NCI-H774 (cell line): ENCODE measurements at places on chromosomes 3 and 15.

DNA sequence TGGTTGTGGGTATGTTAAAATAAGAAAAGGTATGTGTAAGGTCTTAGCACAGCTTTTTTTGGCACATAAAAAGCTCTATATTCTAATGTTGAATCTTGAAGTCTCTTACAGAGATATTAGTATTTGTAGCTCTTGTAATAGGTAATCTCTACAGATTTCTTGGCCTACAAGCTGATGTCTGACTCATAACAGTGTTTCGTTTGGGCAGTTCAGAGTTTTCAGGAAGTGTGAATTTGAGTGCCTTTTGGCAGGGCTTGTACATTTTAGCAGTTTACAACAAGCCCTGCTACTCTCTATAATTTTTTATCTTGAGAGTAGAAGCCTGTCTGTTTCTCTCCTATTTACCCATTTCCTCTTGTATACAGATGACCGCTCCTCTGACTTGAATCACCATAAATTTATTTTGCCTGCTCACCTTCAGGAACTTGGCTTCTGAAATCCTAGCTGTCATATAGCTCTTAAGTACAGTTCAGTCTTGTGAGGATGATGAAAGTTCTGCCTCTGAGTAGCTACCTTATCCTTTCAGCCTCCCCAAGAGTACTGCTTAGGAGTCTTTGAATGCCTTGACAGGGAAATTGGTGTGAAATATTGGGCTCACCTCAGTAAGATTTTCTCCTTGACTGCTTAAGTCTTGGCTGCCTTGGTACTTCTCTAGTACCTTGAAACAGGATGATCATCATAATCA, 419.9 kb upstream of the RARB start:
- DNase-seq: no peak

- no peak for DNase-seq
Observed at GRCh38 chr3:147409143-147410115, at the start of gene ZIC1. Gene ZIC1, plus strand, starts transcription at chr3:147409365. Its CDS starts 748 bp downstream, at chr3:147410113.

GRCh38 chr3:186464424-186465093, 79.6 kb downstream of the CRYGS start:
- no peak for DNase-seq

DNA sequence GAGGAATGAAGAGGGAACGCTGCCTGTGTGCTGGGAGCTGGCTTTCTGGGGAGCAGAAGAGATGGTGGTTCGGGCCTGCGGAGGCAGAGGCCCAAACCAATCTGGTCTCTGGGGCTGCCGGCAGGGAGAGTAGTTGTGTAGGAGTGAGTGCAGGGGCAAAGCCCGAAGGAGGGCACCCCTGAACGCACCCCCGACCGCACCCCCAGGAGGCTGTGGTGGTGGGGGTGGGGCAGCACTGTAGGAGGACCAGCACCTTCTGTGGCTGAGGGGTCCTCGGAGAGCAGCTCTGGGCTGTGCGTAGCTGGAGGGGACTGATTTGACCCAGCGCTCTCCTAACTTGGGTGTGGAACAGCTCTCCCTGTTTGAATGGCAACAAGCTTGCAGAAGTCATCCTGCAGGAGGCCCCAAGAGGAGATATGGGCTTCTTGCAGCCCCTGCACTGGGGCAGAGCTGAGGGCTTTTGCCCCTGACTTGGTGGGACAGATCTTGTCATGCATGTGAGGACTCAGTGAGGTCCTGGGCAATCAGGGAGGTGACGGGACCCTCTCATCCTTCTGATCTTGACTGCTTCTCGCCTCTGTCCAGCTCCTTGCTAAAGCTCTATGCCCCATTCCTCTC, 26.1 kb downstream of the C15orf39 start:
- no peak for DNase-seq

- peak; percentile 68 for DNase-seq
Observed at GRCh38 chr3:149120051-149120972, 9.1 kb upstream of the HPS3 start.

DNA sequence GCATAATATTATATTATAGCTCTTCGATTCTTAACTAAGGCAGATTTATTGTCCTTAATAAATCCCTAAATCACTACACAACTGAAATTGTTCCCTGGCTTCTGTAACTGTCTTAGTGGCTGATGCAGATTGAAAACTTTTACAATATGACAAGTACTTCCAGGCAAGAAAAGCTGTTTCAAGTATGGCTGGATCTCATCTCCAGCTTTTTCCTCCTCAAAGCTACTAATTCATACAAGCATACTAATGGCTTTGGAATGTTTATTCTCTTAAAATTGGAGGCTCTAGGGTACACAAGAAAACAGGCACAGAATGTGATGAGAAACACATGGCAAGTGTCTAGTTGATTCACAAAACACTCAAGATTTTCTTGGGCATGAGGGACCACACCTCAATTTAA, 351.5 kb upstream of the ICE2 start:
- DNase-seq: no peak

DNA sequence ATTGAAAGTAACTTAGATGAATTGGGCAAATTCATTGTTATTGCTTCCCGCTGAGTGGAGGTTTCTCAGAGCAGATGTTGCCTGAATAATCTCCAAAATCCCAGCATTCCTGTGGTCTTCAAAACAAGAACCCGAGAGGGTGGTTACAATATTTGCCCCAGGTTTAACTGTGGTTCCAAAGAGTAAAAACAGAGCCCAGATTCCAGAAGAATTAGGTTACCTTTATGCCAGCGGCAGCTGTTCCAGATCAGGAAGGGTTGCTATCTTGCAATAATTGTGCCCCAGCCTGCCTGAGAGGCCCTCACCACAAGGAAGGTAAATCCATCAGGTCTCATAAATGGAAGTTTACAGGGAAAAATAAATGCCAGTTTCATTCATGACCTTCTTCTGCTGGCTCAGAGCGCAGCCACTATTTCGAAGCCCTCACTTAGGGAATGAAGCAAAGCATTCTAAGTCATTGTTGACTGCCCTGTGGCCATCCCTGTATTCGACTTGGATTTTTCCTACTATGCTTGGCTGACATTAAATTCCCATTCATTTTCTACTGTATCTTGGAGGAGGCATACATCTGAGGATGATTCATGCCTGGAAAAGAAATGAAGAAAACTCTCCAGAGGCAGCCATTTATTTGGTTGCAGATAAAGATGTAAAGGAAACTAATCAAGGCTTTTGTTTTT, 54.6 kb downstream of the SSUH2 start:
- no peak for DNase-seq

- no peak for DNase-seq
Observed at GRCh38 chr15:94346282-94346681, 114.9 kb downstream of the MCTP2 start.

- DNase-seq: no peak
Observed at GRCh38 chr3:156341831-156342416, 213.0 kb downstream of the SSR3 start.

- no peak for DNase-seq
Observed at GRCh38 chr3:10980312-10980711, 12.2 kb upstream of the SLC6A1 start.

DNA sequence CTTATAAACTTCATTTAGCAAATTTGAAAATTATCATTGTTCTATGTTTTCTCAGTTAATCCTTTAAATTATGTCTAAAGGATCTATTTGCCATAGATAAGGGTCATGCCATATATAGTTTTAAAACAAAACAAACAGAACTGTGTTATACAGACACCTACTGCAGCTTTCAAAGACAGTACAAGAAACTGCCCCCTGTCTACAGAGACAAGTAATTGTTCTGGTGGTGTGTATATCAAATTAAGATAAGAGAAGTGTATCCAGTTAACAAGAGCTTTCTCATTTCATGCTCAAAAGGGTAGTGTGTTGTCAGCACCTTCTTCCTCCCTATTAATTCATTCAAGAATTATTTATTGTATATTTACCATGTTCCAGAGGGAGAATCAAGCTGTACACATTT, 201.2 kb downstream of the FMN1 start:
- no peak for DNase-seq

DNA sequence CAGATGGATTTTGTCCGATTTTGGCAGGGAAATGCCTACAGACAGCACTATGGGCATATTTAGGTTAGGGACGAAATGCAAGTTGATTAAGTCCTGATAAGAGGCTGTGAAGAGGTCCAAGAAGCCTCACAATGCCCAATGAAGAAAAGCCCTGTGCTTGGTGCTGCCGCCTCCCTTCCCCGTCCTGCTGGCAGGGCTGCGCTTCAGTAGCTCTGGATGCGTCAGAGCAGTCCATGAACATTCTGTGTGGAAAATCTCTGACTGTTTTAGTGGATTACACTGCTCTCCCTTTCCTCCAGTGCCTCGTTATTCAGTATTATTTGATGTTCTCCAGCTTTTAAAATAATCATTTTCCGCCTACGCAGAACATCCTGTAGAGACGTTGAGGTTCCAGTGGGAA, 39.6 kb downstream of the MLH1 start:
- DNase-seq: no peak

DNA sequence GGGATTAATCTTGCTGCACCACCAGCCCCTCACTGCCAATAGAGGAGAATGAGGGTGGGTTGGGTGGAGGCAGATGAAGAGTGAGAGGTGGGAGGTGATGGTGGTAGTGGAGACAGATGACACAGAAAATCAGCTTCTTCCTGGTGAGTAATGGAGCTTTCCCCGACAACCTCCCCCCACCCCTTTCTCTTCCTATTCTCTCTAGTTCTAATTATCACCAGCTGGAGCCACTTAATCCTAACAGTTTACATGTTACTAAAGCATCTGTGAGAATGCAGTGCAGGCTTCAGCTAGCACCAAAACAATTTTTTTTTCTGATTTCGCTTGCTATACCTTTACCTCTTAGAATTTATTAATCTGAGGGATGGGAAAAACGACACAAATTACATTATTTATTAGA, 116.1 kb upstream of the DNAJC19 start:
- DNase-seq: no peak

DNA sequence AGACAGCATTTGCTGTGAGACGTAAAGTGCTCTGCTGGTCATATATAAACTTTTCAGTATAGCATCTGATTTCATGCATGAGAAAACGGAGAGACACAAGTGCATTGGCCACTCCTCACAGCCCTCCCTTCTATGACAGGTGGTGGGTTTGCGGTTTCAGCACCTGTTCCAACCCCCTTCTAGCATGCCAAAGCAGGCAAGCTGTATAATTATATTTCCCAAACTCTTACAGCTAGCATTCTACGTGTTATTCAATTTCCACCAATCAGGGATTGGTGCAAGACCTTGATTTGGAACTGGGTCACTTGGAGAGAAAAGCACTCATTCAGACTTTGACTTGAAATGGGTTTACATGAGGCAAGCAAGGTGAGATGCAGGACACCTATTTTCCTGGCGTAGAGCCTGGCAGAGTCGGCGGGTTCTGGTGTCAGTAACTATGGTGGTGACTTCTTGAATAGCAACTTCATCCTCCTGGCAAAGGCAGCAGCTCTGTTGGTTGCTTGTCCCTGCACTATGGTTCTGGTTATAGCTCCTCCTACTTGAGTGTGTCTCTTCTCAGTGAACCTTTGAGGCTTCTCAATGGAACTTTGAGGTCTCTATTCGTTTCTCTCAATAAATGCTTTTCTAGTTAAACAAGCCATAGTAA, 356.5 kb downstream of the TBL1XR1 start:
- no peak for DNase-seq

DNA sequence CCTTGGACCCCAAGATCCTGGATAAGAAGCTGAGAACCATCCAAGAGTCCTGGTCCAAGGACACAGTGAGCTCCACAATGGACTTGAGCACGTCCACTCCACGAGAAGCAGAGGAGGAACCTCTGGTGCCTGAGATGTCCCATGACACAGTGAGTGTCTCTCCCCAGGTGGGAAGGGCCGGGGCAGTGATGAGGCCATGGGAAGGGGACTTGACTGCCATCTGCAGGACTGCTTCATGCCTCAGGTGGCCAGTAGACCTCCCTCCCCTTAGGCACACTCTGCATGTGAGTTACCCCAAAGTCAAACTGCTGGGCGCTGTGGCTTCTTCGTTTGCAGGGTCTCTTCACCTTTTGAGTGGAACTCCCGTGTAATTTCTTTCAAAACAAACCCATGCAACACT, 59.7 kb downstream of the CCDC33 start:
- DNase-seq: no peak

DNA sequence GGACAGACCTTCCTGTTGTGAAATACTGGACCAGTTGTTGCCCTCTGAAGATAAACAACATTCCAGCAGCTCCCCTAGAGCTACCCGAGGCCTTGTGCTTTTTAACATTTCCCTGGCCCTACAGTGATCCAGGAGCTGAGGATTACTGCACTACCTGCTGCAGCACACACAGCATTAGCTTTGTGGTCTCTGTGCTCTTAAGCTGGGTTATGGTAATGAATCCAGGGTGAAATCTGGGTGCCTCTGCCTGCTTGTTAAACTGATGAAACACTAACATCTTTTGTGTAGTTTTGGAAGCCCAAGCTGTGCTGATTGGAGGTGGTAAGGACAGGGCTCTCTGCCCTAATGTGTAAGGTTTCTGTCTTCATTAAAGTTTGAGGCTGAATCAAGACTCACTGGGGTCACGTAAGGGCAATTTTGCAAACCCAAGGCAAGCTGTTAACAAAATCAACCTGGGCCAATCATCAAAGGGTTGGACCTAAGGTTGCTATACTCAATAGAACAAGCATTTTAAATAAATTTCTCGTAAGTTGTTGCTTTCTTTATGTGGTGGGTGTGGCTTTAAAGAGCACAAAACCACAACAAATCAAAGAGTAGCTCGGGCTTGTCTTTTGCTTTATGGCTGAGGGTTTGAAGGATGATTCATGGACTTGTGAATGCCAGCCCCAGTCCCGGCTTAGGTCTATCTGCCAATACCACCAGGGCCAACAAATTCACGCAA, 183.9 kb downstream of the TPRG1 start:
- no peak for DNase-seq

DNA sequence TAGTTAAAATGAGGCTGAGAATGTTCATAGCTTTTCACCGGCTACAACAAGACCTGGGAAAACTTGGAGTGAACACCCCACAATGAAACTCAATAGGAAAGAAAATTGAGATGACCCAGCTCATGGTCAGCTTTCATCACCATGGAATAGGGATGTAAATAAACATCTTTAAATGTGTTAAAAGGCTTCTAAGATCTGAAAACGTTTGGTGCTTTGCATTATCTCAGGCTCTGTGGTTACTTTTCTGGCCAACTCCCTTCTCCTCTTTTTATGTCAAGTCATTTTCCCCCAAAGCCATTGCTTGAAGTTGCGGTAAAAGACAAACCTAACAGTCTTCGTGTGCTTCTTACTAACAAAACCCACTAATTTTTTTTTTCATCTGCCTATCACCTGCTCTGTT, 195.8 kb downstream of the MECOM start:
- DNase-seq: no peak

DNA sequence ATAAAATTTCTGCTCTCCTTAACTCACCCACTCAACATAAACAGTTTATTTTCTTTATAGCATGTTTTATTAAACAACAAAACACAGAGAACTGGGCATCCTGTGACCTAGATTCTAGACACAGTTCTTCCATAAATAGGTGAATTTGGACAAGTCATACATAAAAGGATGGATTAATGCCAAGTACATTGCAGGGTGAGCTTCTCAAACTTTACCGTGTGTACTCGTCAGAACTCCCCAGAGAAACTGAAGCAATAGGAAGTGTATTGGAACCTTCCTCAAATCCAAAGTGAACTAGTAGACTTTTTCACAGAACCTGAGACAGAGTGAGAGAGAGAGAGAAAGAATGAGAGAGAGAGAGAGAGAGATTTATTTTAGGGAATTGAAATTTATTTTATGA, 139.7 kb downstream of the CD47 start:
- no peak for DNase-seq

GRCh38 chr3:190575437-190576185, 61.7 kb downstream of the IL1RAP start:
- DNase-seq: no peak
